ENCODE measurements at places on chromosomes 7 and 10.
A peak's percentile ranks its signal among the peaks of the same experiment; 100 is the strongest.

- DNase-seq, result no peak
These were observed 158.5 kb downstream of the GALNT17 start for GRCh38 chr7:71290452-71290851.

DNA sequence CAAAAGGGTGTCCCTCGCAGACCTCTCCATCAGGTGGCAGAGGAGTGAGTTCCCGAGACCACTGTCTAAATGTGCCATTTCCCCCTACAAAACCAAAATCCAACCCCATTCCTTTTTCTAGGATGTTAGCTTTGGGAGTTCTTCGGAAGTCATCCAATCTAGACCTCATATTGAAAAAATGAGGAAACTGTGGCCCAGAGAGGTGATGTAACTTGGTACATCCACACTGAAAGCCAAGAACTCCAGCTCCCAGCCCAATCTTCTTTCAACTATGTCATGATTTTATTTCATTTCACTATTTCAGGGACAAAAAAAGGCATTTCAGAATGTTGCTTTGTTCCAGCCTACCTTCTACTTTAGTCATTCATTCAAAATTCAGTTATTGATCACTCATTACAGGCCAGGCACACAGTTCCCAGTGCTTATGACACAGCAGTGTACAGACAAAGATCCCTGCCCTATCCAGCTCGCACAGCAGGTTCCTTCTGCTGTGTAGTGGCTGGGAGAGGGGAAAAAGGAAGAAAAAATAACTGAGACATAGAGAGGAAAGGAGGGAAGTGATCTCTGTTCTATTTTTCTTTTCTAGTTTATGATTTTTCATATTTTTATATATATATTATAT is 35.8 kb downstream of the SCRN1 start:
- DNase-seq, result no peak

DNA sequence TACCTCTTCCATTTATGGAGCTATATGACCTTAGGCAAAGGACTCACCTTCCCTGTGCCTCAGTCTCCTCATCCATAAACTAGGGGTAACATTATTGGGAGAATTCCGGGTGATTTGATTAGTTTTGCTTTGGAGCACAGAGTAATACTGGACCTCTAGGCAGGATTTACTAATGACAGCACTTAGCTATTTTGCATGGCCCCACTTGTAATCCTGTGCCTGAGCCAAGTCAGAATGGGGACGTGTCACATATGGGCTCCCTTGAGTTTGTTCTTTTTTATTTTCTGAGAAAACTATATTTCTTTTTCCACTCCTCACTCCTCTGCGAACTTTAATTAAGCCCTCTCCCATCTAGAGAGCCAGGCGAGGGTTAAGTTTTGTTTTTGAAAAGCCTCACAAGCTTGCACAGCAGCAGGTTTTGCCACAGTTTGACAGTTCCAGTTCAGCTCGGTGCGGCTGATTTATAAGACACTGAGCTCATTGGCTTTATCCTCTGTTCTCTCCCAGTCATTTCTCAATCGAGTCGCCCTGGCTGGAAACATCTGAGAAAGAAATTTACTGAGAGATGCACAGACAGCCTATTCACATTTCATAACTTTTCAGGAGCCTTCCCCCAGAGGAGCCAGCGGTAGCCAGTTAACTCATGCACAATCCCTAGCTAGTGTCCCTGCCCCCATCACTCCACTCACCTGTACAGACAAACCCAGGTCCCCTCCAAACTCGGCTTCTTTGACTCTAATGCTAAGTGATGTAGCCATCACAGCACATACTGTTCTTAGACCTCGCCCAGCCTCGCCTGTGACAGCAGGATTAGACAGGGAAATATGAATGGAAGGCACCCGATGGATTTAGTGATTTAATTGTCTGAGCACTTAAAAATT is 441.9 kb upstream of the NPVF start:
- no peak for DNase-seq

GRCh38 chr7:132353936-132354335 is 222.3 kb downstream of the PLXNA4 start:
- DNase-seq, result no peak

DNA sequence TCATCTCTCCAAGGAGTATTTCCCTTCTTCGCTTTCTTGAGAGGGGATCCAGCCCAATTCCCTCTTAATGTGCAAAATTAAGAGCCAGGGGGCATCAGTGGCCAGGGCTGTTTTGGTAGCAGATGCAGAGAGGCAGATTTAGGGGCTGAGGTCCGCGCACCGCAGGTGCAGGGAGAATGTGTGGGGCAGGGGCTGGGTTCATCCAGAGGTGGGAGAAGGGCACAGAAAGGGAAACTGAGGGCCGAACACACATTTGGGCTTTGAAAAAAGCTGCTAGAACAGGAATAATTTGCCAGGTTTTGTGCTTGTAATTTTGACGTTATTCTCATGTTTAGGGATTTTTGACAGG is 6.5 kb upstream of the SHH start:
- DNase-seq, result no peak

GRCh38 chr7:77456696-77457095 is 40.5 kb upstream of the GSAP start:
- no peak for DNase-seq

DNA sequence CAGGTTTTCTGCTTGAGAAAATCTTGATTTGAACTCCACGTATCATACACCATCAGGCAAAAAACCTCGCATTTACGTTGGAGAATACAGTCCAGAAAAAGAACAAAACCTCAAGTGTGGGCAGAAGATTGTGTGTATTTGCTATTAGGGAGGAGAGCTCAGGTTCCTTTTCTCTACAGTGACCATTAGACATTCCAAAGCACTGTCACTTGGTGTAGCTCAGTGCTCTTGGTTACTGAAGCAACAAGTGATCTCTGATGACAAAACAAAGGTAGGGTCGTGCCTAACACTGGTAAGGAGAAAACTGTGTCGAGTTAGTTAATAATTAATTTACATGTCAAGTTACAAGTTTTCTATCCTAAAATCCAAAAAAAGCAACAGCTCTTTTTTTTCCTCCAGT is 72.6 kb downstream of the C1GALT1 start:
- DNase-seq, result no peak

GRCh38 chr10:110530131-110530831 is 32.6 kb downstream of the DUSP5 start:
- DNase-seq, result no peak

GRCh38 chr7:25790963-25791362 is 361.0 kb upstream of the NFE2L3 start:
- DNase-seq, result no peak

DNA sequence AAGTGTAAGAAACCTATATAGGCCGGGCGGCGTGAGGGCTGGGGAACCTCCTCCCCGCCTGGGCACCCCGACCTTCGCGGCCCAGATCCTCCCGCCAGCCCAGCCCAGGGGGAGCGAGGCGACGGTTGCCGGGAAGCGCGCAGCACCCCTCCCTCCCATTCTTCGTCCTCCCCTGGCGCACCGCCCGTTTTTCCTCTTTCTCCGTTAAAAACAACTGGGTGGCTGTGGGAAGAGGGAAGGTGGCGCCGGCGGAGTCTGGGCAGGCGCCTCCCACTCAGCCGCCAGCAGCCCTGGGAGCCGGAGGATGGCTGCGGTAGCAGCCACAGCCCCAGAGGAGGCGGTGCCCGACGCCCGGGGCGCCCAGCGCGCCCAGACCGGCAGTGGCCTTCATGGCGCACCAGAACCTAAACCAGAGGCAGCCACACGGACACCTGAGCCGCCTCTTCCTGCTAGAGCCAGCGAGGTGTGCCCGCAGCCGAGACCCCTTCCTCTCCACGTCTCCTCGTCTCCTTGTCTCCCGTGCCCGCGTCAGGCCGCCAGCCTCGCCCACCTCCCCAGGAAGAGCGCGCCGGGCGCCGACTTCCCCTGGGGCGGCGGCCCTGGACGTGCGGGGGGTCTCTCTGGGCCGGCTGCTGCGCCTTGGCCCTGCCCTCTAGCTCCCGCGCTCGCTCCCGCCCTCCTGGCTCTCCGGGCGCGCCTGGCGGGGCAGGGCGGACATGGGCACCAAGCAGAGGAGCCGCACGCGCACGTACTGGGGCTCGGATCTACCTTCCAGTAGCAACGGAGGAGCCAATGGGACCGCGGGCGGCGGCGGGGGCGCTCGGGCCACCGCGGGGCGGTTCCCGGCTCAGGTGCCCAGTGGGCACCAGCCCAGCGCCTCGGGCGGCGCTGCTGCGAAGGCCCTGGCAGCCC is 32.8 kb upstream of the SFTPD start:
- peak; percentile 70 for DNase-seq

DNA sequence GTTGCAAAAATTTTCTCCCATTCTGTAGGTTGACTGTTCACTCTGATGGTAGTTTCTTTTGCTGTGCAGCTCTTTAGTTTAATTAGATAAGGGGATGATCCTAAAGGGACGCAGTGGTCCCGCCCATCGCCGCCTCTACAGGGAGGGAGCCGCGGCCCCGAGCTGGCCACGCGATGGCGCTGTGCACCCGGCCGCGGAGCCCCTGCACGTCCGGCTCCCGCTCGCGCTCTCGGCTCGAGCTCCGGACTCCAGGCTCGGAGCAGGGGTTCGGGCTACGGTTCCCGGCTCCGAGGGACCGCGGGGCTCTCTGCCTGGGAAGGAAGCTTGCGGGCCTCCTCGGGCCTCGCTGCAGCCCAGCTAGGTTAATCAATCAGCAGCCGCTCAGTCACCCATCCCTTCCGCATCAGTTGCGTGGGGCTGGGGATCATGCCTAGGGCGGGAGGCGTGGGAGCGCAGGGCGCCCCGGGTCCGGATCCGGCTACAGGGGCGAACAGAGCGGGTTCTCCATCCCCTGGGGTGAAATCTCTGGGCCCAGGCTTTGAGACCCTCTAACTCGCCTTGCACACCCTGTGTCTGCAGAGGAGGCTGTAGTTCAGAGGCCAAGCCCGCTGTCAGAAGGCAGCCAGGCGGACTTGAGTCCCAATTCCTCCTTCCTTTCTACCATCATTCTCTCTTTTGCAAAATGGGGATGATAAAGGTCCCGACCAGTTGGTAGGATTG is 97.9 kb downstream of the WDR11 start:
- no peak for DNase-seq

- DNase-seq, result no peak
These were observed 622.4 kb downstream of the NRG3 start for GRCh38 chr10:82497439-82497838.

GRCh38 chr10:9061871-9062270 is 1007.4 kb downstream of the GATA3 start:
- DNase-seq, result no peak

DNA sequence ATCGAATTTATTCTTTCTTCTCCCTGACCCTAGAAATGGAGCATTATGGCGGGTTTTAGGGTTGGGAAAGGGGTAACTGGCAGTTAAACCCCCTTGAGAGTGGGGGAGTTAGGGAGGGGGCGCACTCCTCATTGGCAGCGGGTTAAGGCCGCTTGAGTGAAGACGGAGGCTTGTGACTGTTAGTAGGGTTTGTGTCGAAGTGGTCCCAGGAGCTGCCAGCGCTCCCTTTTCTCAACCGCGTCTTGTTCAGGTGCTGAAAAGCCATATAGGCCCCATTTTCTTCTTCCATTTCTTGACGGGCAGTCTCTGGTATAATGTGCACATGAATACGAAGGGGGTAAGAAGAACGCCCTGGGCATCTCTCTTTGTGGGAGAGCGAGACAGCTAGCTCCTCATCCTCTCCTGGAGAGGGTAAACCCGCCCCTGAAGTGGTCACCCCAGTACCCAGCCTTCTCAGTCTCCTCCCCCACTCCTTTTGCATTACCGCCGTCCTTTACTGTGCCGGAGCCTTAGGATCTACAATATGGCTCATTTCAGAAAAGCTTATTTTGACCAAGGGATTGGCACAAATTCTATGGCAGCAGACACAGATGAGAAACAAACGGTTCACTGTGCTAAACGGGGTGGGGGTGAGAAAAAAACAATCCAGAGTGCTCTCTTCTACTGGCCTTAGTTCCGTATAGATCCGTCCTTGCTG is 836 bp downstream of the KMT2E start:
- no peak for DNase-seq

DNA sequence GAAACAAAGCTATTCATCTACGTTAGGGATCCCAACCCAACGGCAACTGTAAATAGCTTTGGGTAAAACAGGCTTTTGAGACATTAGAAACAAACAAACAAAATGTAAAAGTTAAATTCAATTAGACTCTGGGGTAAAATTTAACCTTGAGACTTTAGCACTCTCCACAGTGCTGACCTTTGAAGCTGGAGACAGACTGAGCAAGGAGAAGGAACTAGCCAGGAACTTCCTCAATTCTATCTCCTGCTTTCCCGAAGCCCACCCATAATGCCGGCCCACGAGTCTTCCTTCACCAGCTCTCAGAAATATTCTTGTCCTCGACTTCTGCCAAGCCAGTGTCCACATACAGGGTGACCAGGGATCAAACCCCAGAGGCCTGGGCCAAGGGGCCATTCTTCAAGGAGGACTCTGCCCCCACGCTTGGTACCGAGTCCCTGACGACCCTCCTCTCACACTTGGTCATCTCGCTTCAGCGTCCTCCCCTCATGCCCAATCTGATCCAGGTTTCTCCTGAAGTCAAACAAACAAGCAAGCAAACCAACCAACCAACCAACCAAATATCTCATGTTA is 114.1 kb downstream of the HIPK2 start:
- no peak for DNase-seq

DNA sequence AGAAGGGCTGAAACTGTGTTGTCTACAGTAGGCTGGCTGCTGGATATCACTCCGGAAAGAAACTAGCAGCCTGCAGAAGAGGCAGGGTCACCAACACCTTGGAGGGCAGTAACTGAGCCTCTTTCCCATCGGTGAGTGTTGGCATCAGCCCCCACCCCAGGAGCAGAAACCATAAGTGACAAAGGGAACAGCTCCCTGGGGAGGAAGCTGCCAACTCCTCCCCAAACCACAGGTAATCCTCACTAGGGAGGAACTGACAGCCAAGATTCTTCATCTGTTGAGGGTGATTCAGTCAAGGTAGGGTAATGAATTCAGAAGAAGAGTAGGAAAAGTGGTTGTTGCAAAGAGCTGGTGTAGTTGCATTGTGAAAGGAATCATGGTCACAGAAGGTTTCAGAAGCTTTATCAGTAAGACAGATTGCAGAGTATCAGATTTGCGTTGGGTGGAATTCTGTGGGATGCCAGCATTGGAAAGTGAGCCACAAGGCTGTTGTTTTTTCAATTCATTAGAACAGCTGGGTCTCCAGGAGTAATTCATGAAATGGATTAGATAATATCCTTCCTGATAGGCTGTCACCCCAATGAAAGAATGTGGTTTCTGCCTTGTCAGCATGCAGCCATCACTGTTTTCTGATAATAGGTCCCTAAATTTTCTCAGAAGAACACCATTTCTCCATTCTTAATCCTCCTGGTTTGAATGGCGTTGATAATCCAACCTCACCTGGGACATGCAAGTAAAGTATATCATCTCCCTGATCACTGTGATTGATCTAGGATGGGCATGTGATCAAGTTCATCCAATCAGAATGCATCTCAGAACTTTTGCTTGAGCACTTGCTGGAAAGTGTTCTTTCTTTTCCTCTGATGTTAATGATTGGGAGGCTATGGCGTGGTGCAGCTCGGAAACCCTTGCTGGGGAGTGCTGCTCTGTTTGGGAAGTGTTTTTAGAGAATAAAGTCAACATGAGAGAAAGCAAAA is 75.0 kb upstream of the CTBP2 start:
- DNase-seq, result no peak

GRCh38 chr7:21953781-21954180 is 8.1 kb upstream of the CDCA7L start:
- no peak for DNase-seq

DNA sequence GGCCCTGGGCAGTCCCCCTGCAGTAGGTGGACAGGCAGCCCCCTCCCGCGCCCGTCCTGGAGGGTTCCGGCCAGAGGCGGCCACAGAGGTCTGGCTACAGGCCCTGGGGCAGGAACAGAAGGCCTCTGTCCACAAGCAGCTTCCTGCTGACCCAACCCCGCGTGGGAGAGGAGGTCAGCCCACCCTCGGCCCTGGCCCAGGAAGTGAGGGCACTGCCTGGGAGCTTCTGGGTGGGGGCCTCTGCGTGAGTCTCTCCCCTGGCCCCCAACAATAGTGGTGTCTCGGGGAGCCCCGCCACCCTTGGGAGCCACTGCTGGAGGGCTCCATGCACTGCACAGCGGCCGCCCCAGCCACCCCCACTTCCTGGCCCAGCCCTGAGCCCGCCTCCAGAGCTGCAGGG is 4.7 kb downstream of the MICALL2 start:
- DNase-seq, result no peak
